ENCODE measurements at places on chromosomes 3 and 15.

GRCh38 chr3:190972840-190973270, 110.4 kb upstream of the GMNC start:
- DNase-seq: no peak
- H3K27me3 ChIP-seq: no peaks in the 10 kb centered on the region
- no peaks in the 10 kb centered on the region for H3K36me3 ChIP-seq
- H3K27ac ChIP-seq: no peak overlapping the region
- H3K4me3 ChIP-seq: no peak overlapping the region
- no peaks in the 10 kb centered on the region for H3K4me1 ChIP-seq

DNA sequence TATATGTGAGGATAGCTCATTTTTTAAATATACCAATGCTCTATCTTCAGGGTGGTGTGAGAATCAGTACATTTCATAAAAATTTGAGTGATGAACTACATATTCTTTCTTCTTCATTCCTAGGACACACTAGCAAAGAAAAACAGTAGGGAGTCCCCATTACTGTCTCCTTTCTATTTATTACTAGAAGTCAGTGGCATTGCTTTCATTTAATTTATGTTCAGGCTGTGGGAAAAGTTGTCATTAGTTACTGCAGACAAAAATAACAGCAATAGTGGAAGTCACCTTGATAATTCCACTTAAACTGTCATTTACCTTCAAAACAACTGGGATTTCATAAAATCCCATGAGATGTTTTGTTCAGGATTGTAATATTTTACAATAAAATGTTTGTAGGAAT, 446.4 kb downstream of the GBE1 start:
- DNase-seq: no peak
- H3K36me3 ChIP-seq: no peaks in the 10 kb centered on the region
- H3K4me1 ChIP-seq: no peaks in the 10 kb centered on the region
- H3K27ac ChIP-seq: no peak overlapping the region

DNA sequence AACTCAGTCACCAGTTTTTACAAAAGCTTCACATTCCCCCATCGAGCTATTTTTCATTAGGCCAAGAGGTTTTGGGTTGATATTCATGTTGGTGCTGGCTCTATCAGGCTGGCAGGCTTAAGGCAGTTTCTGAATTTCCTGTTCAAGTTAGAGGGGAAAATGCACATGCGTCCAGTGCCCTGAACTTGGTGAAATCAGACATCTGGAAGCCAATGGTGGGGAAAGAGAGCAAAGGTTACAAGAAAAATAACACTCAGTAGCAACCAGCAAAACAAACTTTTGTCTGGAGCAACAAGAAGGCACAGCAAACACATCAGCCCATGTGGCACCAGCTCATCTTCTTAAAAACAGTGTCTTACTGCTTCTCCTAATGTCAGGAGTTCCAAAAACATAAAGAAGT, 155.6 kb upstream of the TSC22D2 start:
- H3K27me3 ChIP-seq: peaks cover 3% of the 10 kb centered on the region
- H3K27ac ChIP-seq: no peak overlapping the region
- no peaks in the 10 kb centered on the region for H3K4me1 ChIP-seq
- no peak overlapping the region for H3K4me3 ChIP-seq
- no peaks in the 10 kb centered on the region for H3K36me3 ChIP-seq

DNA sequence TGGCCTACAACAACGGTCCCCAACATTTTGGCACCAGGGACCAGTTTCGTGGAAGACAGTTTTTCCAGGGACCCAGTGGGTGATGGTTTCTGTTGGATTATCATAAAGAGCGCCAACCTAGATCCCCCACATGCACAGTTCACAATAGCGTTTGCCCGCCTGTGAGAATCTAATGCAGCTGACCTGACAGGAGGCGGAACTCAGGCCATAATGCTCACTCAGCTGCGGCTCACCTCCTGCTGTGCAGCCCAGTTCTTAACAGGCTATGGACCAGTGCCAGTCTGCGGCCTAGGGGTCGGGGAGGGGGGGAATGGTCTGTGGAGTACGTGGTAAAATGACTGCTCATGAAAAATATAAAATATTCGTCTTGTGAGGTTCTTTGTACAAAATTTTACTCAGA, 518.5 kb upstream of the CADM2 start:
- H3K4me1 ChIP-seq: no peaks in the 10 kb centered on the region
- H3K27me3 ChIP-seq: no peaks in the 10 kb centered on the region
- H3K27ac ChIP-seq: no peak overlapping the region
- no peaks in the 10 kb centered on the region for H3K36me3 ChIP-seq
- no peak for DNase-seq

All from activated CD8-positive, alpha-beta T cell treated with anti-CD3 and anti-CD28 coated beads, Interleukin-2, amount 10 ng/mL, durations not matched to agents 7 days and 5 days (primary cell).